ENCODE measurements at places on chromosomes 12 and 14.

DNA sequence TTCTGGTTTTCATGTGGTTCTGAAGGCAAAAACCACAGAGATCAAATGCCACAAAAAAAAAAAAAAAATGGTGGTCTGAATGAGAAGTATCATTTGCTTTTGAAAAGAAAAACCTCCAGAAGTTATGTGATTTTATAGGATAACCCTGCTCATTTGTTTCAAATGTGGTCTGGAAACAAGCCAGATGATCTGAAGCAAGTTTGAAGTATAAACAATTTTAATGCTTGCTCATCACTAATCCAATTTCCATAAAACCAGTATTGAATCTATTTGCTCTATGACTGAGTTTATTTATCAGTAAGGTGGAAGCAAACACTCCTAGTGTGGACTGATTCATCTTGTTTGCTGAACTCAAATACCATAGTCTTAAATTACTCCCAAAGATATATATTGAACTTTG is 407.3 kb upstream of the FLRT2 start:
- no peak for DNase-seq

DNA sequence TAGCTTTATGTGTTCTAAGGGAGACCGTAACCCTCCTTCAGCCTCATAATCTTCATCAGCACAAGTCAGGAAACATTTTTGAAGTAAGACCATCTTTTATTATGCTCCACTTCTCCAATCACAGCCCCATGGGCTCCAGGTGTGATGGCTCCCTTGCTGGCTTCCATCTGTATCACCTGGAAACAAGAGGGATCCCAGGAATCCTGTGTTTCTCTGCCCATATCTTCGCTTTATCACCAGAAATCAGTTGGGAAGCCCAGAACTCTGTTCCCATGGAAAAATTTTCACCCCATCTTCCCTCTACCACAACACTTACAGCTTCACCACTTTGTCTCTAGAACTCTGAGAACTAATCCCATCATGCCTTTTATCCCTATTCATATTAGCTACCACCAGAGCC is 68.3 kb downstream of the METTL25 start:
- DNase-seq = no peak

GRCh38 chr12:113232840-113233585 is 11.7 kb downstream of the TPCN1 start:
- DNase-seq = peak; percentile 24

- DNase-seq = no peak
Observed at GRCh38 chr12:128815779-128816642, 7.7 kb downstream of the SLC15A4 start.

GRCh38 chr12:113242026-113242418 is 20.8 kb downstream of the TPCN1 start:
- DNase-seq = no peak

GRCh38 chr12:17284873-17285272 is 678.9 kb upstream of the LMO3 start:
- DNase-seq = no peak

All from T-helper 2 cell (primary cell).